CD4-positive, alpha-beta T cell treated with Interleukin-2 at 100 ng/mL for 4 hours (primary cell): ENCODE measurements at places on chromosomes 2 and 18.

- DNase-seq: no peak
Measured at GRCh38 chr2:57947398-57947797, 99.2 kb upstream of the VRK2 start.

DNA sequence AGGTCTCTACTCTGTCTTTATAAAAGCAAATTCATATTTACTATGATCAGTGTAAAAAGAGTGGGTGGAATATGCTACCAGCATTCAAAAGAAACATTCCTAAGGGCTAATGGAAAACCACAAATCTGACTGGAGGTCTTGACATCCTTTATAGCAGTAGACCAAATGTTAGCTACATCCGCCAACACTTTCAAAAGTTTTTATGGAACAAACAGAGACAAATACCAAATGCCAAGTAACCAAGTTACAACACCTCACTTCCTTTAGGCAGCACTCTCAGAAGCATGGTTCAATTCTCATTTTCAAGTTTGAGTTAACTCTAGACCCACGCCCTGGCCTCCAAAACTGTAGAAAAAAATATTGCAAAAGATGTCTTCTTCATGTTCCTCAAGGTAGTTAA lies 78.3 kb upstream of the SETBP1 start:
- no peak for DNase-seq

DNA sequence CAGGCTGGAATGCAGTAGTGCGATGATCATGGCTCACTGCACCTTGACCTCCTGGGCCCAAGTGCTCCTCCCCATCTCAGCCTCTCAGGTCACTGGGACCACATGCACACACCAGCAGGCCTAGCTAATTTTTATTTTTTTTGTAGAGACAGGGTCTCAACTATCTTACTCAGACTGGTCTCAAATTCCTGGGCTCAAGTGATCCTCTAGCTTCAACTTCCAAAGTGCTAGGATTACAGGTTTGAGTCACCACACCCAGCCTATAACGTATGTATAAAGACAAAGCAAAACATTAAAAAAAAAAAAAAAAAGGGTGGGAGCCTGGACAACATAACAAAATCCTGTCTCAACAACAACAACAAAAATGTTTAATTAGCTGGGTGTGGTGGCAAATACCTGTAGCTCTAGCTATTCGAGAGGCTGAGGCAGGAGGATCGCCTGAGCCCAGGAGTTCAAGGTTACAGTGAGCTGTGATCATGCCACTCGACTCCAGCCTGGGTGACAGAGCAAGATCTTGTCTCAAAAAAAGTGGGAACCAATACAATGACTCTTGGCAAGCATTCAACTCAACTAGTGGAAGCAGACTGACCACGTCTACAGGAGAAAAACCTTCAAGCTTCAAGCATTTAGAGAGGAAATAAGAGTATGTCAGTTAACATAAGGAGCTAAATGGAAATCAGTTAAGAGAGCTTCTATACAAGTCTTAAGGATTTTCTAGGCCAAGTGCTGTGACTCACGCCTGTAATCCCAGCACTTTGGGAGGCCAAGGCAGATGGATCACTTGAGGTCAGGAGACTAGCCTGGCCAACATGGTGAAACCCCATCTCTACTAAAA lies 2.6 kb downstream of the GTF3C2 start:
- DNase-seq: no peak

GRCh38 chr18:68769461-68769860 lies 28.4 kb upstream of the CCDC102B start:
- no peak for DNase-seq

GRCh38 chr2:186603286-186603685 lies 13.4 kb downstream of the ITGAV start:
- no peak for DNase-seq

GRCh38 chr18:61551586-61551985 lies 218.4 kb downstream of the CDH20 start:
- DNase-seq: peak; percentile 44

GRCh38 chr2:225122007-225122406 lies 79.7 kb upstream of the DOCK10 start:
- DNase-seq: no peak

- no peak for DNase-seq
Measured at GRCh38 chr2:59691518-59692190, 861.8 kb downstream of the BCL11A start.

GRCh38 chr18:56003009-56003719 lies 415.2 kb upstream of the TCF4 start:
- no peak for DNase-seq

DNA sequence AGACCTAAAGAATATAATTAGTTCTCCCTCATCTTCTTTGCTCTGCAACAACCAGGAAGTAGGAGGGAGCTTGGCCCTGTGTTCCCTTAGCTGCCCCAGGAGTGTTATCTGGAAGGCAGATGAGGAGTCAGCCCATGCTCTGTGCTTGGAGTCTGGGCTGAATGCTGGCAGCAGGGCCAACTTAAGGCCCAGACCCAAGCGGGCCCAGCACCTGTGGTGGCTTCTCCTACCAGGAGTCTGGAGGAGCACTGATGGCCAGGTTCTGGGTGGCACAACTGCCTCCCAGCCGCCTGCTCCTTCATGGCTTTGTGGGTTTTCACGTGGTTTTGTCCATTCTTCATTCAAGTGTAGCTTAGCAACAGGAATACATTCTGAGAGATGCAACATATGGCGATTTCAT lies 1910.7 kb upstream of the LRRTM1 start:
- no peak for DNase-seq

- DNase-seq: no peak
Measured at GRCh38 chr2:108129636-108130035, 110.1 kb upstream of the SULT1C3 start.

DNA sequence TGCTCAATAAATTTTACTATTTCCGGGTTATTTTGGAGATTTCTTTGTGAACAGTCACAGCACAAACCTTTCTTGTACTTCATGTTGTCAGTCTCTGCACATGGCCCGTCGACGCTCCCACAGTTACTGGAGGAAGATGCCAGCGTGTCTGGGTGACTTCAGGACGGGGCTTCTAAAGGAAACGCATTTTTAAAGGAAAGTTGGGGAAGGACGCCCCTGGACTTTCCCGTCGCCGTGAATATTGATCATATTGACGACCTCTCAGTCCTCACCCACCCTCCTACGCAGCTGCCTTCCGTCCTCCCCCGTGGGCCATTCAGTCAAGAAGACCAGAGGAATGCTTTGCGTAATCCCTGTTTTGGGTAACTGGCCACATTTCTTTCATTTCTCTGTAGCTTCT lies 71.1 kb upstream of the SNTG2 start:
- no peak for DNase-seq

GRCh38 chr2:147614979-147615470 lies 229.8 kb upstream of the ACVR2A start:
- no peak for DNase-seq

DNA sequence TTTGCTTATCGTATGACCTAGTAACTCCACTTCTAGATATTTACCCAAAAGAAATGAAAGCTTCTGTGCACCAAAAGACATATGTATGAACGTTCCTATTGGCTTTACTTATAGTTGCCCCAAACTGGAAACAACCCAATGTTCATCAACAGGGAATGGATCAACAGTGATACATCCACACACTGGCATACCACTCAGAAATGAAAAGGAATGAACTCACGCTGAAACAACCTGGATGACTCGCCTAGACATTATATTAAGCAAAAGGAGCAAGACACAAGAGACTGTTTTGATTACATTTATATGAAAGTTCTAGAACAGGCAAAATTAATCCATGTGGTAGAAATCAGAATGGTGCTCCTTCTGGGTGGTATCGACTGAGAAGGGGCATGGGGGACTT lies 18.9 kb downstream of the ADRA2B start:
- no peak for DNase-seq

DNA sequence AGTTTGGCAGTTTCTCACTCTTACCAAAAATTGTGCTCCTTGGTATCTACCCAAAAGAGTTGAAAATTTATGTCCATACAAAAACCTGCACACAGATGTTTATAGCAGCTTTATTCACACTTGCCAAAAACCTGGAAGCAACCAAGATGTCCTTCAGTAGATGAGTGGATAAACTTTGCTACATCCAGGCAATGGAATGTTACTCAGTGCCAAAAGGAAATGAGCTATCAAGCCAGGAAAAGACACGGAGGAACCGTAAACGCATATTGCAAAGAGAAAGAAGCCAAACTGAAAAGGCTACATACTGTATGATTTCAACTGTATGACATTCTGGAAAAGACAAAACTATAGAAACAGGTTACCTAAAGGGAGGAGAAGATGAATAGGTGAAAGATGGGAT lies 36.1 kb downstream of the TMEM163 start:
- no peak for DNase-seq

DNA sequence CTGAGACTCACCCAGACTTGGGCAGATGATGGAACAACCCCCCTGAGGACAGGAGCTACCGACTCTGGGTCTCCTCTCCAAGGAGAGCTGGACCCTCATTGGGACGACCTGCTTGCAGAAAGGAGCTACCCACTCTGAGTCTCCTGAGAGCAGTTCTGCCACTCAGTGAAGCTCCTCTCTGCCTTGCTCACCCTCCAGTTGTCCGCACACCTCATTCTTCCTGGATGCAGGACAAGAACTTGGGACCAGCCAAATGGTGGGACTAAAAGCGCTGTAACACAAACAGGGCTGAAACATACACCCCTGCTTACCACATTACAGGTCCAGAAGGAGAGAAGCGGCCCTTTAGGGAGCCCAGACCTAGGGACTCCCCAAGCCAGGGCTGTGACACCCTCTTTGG lies 124.9 kb upstream of the CCDC150 start:
- DNase-seq: no peak

DNA sequence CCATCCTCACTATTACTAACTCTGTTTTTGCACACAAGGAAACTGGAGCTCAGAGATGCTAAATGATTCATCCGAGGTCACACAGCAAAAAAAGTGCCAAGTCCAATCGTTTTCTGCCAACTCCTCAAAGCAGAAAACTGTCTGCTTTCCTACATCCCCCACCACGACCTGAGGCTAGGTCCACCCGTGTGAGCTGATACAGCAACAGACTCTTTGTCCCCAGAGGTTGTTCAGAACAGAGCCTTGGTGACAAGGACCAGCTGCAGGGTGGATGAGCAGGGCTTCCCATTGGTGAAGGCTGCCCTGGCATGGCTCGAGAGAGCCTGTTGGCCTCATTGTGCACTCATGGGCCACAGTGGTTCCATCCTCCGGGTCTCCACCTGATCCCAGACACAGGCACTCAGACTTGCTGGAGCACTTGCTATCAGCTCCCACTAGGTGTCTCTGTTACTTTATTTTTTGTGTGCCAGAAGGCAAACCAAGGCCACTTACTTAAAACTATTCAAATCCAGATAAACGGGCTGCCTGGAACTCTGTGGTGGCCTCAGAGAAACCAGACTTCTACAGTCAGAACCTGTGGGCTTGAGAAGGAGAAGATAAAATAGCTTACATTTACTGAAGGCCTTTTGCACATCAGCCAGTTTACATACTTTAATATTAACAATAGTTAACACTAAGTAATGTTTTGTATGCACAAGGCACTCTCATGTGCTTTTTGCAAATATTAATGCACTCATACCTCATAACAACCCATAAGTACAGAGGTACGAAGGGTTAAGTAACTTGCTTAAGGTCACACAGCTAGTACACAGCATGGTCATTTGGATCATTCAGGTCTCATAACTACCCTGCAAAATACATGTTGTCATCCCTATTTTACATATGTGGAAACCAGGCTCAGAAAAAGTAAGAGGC lies 62.9 kb upstream of the CTIF start:
- DNase-seq: peak; percentile 46

- DNase-seq: peak; percentile 24
Measured at GRCh38 chr18:13382954-13383827, 164.6 kb downstream of the LDLRAD4 start.

GRCh38 chr2:162716122-162716521 lies 122.4 kb downstream of the KCNH7 start:
- no peak for DNase-seq

DNA sequence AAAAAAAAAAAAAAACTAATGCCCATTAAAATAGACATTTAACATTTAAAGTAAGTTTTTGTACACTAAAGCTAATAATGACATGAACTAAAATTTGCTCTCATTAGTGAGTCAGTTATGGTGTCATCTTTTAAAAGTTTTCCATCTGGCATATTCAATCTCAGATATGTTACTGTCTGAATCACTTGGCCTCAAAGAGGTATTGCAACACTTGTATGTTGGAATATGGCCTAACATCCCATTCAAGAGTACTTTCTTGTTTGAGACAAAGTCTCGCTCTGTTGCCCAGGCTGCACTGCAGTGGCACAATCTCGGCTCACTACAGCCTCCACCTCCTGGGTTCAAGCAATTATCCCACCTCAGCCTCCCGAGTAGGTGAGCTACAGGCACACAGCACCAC lies 169.7 kb downstream of the TMEM163 start:
- DNase-seq: no peak

DNA sequence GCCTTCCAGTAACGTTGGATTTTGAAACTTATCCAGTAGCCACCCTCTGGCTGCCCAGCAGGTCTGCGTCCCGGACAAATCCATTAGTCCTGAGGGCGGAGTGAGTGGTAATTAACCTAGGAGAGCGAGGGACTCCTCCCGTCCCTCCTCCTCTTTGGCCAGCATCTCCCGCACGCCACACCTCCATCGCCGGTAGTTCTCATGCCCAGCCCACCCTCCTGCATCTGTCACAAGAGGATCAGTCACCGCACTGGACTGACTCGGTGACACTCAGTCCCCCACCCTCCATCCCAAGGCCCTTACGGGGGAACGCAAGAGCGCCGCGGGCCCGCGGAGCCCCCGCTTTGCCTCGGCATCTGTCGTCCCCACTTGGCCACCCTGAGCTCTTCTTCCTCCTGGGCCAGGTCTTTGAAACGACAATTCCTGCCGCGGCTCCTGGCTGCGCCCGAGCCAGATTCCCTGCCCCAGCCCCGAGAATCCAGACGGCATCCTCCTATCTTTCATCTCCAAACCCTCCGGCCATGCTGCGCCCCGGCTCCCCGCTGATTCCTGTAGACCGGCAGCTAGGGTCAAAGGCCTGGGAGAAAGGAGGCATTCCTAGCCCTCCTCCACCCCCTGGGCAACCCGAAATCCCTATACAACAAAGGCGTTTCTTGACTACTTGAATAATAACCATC lies 77.5 kb downstream of the EIF2AK3 start:
- no peak for DNase-seq

- no peak for DNase-seq
Measured at GRCh38 chr18:6661692-6662415, 67.7 kb upstream of the ARHGAP28 start.

- DNase-seq: no peak
Measured at GRCh38 chr18:59696311-59697235, 650 bp downstream of the CCBE1 start.

GRCh38 chr2:71694501-71695234 lies 241.3 kb downstream of the DYSF start:
- DNase-seq: no peak

GRCh38 chr18:34838669-34839068 lies 128.6 kb downstream of the DTNA start:
- DNase-seq: no peak

GRCh38 chr18:57009844-57010243 lies 137.0 kb upstream of the BOD1L2 start:
- DNase-seq: no peak

GRCh38 chr2:174340400-174341292 lies 5.9 kb downstream of the SP9 start:
- DNase-seq: no peak

GRCh38 chr18:6624661-6625311 lies 104.7 kb upstream of the ARHGAP28 start:
- no peak for DNase-seq
